ENCODE measurements at places on chromosomes 3 and 15. TPM values are rescaled to one million over a fixed set of nuclear protein-coding genes. Genes with fewer than 3 reads are reported as not detected.

GRCh38 chr3:116322750-116323375 lies 122.4 kb downstream of the LSAMP start:
- no peaks in the 10 kb centered on the region for H3K27me3 ChIP-seq
- no peak overlapping the region for H3K27ac ChIP-seq
- DNase-seq = no peak
- H3K4me3 ChIP-seq = no peak overlapping the region

GRCh38 chr15:59119625-59120024 lies 14.7 kb downstream of the CCNB2 start:
- peaks cover 89% of the 10 kb centered on the region for H3K36me3 ChIP-seq
- H3K4me1 ChIP-seq = no peaks in the 10 kb centered on the region
- DNase-seq = no peak
- H3K27me3 ChIP-seq = no peaks in the 10 kb centered on the region
- H3K4me3 ChIP-seq = no peak overlapping the region

SLC2A2 gene
- total RNA-seq = 0.18 TPM

GOLGA6A gene
- total RNA-seq = not detected

QTRT2 gene
- total RNA-seq = 20.7 TPM

Data from K562 (cell line).